ENCODE measurements at places on chromosomes 2 and 18.

DNA sequence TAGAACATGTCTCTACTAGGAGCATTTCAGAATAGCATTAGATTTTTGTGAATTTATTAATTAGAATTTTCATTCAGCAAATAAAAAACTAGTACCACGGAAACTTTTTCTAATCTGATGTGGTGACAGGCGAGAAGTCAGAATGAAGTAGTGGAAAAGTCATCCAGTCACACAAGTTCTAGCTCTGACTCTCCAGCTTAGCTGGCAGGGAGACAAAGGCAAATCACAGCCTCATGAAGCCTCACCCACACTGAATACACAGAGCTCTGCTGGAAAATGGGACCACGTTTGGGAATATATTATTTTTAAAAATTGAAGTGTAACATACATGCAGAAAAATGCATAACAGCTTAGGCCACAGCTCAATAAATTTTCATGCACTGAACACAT, 86.1 kb downstream of the L3MBTL4 start:
- no peak for DNase-seq

- DNase-seq = no peak
Observed at GRCh38 chr2:197292619-197293018, 18.0 kb downstream of the ANKRD44 start.

GRCh38 chr2:1208522-1208921, 204.7 kb upstream of the TPO start:
- DNase-seq = no peak

GRCh38 chr2:166361351-166362153, 14.2 kb downstream of the SCN9A start:
- no peak for DNase-seq

DNA sequence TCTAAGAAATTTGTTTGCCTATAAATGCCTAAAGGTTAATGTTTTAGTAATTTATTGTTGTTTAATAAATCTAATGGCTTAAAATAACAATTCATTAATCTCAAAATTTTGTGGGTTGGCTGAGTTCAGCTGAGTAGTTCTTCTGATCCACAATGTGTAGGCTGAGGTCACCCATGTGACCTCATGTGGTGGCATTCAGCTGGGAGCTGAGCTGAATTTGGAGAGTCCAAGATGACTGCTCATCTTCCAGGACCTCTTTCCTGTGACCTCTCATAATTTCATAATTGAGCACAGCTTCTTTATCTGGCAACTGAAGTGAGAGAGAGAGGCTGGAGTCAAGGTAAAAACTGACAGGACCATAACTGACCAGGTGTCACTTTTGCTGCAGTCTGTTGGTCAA, 132.4 kb downstream of the TXNL1 start:
- no peak for DNase-seq

DNA sequence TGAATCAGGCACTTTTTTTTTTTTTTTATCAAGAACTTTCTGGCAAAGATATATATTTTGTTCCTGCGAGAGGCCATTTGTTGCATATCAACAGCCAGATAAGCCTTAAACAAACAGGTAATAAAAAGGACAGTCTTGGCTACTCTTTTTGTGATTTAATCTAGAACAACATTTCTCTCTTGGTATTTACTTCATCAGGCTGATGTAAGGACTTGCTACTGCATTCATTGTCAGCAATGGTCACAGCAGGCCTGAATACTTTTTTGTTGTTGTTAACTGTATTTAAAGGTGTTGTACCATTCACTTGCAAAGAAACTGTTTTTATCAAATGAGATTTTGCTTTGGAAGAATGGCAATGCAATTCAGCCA, 683.8 kb downstream of the IRS1 start:
- DNase-seq = no peak

DNA sequence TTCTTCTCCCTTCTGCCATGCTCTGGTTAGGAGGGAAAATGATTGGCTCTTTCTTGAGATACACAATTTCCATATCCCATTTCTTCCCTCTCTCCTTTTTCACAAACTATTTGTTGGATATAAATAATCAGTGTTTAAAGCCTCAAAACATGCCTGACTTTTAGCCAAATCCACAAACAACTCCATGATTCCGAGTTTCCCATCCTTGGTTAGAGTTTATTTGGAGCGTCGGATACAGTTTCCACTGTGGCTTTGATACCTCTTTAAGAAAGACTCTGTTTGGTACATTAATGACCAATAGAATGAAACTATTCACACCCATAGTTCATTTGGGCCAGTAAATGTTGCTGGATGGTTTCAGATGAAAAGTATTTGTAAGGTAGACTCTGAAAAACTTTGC, 5.9 kb upstream of the FHL2 start:
- no peak for DNase-seq

- DNase-seq = no peak
Observed at GRCh38 chr18:43524260-43524659, 247.0 kb upstream of the SYT4 start.

- DNase-seq = no peak
Observed at GRCh38 chr2:196900843-196901242, 25.7 kb downstream of the PGAP1 start.

- DNase-seq = no peak
Observed at GRCh38 chr2:166115589-166115988, 12.2 kb downstream of the SCN1A start.

GRCh38 chr2:163528640-163529217, 207.1 kb downstream of the FIGN start:
- no peak for DNase-seq

GRCh38 chr2:198188982-198189381, 384.6 kb downstream of the PLCL1 start:
- no peak for DNase-seq

GRCh38 chr2:168713325-168713724, 89.1 kb upstream of the NOSTRIN start:
- no peak for DNase-seq

- DNase-seq = no peak
Observed at GRCh38 chr18:12092398-12093229, 1.0 kb upstream of the ANKRD62 start.

GRCh38 chr18:25561918-25562317, 210.0 kb upstream of the ZNF521 start:
- DNase-seq = no peak

DNA sequence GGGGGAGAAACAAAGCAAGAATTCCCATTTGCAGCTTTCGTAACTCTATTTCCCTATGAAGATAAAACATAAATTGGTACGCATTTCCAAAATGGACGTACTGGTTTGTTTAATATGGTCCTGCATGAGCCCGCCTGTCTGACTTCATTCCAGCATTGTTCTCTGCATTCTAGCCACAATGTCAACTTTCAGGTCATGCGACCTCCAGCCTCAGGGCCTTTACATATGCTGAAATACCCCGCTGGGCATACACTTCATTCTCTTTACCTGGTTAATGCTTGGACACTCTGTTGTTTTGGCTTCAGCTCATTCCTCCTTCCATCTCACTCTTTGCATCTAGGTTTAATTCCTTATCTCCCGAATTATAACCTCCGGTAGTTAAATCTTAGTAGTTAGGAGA, 103.7 kb upstream of the DNMT3A start:
- DNase-seq = no peak

- DNase-seq = no peak
Observed at GRCh38 chr2:226649871-226650660, 149.6 kb downstream of the IRS1 start.

DNA sequence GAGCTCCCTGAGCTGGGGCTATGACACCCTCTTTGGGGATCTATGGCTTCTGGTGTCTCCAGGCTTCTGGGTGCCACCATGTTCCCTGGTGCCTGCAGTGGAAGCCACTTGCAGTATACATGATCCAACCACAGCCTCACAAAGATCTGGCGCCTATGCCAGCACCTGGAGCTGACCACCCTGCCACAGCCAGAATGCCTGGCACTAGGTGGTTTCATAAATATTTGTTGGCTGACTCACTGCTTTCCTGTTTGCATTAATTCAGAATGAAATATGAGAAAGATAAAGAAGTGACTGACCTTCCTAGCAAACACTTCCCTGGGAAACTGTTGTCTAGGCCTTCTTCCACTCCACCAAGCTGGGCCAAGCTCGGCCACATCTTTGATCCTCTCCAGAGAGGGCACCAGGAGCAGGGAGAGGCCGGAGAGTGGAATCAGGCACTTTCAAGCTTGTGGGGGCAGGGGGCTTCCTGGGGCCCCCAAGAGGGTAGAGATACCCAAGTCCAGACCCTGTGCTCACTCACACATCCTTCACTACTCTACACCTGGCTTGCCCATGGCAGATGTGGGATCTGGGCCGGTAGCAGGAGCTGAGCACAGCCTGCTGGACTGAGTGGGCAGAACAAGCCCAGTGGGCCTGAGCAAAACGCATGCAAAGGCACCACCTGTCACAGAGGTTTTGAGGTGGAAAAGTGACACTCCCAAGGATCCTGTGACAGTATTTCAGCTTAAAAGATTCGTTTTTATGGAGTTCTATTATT, 565.7 kb downstream of the SLC4A3 start:
- no peak for DNase-seq

GRCh38 chr18:75262511-75262910, 51.9 kb downstream of the TSHZ1 start:
- DNase-seq = no peak

Measured in CD8-positive, alpha-beta T cell (primary cell).